Dorsolateral prefrontal cortex (tissue), 122 donors: ENCODE measurements at places on chromosomes 3 and 15. TPM values are rescaled to one million over a fixed set of nuclear protein-coding genes. Genes with fewer than 3 reads are reported as not detected.

- DNase-seq = no peak
Observed at GRCh38 chr15:58520464-58520863, 88.7 kb downstream of the LIPC start.

GRCh38 chr3:167116120-167116922, 263.8 kb downstream of the ZBBX start:
- DNase-seq = no peak

ABHD6 gene
- total RNA-seq = 72.5 TPM

- no peak for DNase-seq
Observed at GRCh38 chr15:56732135-56732885, 999 bp downstream of the ZNF280D start.

- no peak for DNase-seq
Observed at GRCh38 chr3:72391659-72392058, 456.6 kb downstream of the SHQ1 start.

HHATL gene
- 99.7 TPM for total RNA-seq

DNA sequence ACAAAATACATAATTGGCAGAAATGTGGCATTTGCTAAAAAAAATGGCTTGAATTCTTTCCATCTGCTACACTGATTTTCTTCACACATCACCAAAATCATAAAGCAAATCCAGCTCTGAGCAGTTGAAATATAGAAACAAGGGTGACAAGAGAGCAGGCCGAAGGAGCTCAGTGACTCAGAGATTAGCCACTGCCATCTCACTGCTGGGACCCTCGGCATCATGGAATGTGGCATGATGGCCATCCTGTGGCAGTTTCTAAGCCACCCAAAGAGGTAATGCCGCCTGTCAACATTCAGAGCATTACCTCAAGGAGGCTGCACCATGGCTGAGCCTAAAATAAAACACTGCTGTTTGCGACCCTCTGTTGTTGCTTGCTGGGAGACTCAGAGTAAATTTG, 80.5 kb upstream of the OSBPL11 start:
- no peak for DNase-seq

DNA sequence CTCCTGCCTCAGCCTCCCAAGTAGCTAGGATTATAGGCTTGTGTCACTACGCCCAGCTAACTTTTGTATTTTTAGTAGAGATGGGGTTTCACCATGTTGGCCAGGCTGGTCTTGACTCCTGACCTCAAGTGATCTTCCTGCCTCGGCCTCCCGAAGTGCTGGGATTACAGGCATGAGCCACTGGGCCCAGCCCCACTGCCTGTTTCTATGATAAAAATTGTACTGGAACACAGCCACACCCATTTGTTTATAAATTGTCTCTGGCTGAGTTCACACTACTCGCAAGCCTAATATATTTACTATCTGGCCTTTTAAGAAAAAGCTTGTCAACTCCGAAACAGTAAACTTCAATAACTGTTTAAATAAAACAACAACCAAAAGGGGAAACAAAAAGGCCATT, 309.4 kb upstream of the WNT5A start:
- DNase-seq = no peak

DNA sequence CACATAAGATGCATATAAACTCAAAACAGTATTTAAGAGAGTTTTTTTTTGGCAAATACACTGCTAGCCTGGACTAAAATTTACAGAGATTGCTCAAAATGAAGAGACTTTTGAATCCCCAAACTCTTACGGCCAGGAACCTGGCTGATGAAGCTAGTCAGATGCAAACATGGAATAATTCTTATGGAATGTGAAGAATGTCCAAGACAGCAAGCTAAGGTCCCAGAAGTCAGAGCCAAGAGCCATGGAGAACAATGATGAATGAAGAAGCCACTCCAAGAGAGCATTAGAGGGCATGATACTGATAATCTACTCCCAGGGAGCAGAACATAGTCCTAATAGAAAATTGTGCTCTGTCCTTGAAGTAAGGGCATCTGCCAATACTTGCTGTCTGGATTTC, 705.5 kb downstream of the DIPK2A start:
- no peak for DNase-seq
